ENCODE measurements at places on chromosomes 4 and X.

- peak; percentile 58 for DNase-seq
Observed at GRCh38 chr4:89836897-89837384, at the start of gene SNCA. Gene SNCA, minus strand, starts transcription at chr4:89837161. Its CDS starts 1,494 bp downstream, at chr4:89835667.

DNA sequence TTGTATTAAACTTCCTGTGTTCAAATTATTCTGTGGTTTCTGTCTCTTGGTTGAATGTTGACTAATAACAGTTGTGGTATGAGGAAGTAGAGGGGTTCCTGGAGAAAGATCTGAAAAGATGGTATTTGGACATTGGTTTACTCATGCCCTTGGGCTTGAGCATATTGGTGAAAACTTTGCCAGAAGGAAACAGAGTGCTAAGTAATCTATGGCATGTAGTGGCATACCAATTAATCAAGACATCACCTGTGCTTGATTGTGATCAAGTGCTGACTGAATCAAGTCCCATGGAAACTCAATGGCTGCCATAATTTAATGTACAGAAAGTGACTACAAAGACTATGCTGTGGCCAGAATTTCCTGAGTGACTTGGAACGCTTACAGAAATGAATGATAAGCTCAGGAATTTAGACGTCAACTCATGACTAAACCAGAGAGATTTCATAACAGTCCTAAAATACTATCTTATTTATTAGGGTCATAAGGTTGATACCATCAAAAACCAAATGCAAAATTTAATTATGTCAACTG lies 2062.9 kb downstream of the ARAP2 start:
- peak; percentile 92 for DNase-seq

DNA sequence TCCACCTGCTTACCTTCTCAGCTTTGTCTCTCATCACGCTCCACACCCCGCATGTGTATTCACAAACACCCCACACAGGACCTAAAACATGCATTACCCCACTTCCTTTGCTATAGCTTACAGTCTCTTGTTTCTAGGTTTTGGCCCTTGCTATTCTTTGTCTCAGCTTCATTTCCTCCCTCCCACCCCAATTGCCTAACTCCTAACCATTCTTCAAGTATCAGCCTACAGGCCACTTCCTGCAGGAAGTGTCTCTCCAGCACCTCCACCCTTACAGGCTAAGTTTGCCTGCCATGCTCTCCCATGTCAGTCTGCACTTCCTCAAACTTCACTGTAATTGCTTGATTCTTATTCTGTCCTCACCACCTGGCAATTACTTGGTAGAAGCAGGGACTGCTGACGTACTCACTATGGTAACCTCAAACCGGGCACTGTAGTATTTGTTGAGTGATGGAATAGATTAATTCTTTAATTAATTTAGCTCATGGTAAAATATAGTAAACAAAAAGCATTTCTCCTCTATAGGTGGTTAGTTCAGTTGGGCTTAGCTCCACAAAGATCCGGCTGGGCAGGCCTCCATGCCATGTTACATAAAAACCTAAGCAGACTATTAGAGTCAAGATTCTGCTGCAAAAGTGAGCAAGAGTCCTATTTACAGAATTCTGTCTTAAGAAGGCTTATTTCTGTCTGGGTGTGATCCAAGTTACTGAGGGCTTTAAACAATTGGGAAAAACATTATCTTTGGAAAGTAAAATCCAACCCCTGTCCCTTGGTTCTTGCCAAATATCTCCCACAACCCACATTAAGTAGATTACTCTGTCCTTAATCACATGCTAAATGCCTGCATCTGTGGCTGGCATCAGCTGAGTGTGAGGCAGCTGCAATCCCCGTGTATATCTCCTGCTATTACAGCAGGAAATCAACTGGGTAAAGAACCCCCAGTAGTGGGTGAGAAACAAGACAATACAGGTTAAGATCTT lies 124.7 kb upstream of the CPEB2 start:
- no peak for DNase-seq

DNA sequence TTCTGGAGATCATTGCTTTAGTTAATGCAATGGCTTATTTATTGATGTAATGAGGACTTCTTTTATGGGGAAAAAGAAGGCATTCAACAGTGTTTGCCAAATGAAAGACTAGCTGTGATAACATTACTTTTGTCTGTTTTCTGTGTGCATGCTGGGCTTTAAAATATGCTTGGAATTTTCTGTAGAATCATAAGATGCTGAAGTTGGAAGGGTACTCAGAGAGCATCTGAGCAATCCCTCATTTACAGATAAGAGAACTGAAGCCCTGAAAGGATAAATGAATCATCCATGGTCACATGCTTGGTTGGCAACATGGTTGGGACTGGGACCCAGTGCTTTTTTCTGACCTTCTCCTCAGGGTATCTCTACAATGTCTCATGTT lies 31.4 kb upstream of the PITX2 start:
- DNase-seq: peak; percentile 80

- no peak for DNase-seq
Observed at GRCh38 chr4:62023633-62024032, 823.5 kb downstream of the ADGRL3 start.

DNA sequence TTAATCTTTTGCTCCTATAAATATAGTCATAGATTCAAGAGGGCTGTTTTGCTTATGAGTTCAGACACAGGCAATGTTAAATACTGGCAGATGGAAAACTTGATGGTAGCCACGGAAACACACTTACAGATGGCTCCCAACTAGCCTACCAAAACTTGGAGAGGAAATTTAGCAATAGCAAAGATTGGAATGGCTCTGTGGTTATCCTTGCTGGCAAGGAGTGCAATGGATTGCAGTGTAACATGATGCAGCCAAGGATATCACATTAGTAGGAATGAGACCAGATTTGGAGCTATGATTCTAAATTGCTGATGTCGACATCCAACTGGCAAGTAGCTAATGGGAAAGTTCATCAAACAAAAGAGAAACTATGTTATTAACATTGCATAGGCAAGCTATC lies 791.0 kb upstream of the DIAPH2 start:
- DNase-seq: peak; percentile 1

DNA sequence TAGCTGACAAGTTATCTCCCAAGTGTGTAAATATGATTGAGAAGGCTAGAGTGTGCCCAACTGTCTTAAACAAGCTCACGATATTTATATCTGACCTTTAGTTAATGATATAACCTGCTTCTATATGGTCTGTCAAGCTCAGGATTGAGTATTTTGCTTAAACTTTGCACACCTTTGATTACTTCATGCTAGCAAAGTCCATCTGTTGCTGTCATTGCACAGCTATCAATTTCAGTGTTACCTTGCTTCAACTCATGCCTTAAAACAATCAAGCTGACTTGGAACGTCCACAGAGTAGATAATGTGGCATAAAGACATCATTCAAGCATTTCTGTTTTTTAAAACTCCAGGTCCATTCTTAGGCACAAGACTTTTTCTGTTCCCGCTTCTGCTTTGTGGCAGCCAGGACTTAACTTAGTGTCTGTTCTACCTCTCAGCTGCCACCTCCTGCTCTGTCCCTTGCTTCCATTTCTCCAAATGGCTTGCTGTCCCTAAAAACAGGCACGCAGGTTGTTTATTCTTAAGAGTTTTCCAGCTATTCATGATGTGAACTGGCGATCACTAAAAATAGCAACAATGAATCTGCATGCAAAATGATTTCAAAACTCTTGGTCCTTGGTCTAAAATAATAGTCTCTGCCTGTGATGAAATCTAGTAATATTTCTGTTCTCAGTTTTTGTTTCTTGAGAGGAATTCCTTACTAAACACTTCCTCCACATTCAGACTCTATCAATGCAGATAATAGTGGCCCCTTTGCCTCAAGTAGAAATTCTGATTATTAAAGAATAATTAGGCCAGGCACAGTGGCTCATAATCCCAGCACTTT lies 16.3 kb upstream of the NEIL3 start:
- no peak for DNase-seq

DNA sequence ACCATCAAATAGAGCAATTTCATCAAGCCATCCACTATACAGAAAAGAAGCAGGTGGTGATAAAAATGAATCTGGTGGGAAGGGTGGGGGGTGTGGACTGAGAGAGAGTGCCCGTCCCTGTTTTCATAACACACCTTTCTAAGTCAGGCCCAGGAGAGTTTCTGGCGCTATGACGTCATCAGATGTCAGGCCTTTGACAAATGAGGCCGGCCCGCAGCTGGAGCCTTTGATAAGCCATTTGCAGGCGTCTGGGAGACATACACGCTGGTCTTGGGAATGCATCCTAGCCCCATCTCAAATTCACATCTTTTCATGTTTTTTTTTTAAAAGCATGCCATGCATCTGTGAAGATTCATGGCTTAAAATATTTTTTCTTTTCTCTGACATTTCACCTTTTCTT lies 404.5 kb downstream of the BCOR start:
- DNase-seq: no peak

DNA sequence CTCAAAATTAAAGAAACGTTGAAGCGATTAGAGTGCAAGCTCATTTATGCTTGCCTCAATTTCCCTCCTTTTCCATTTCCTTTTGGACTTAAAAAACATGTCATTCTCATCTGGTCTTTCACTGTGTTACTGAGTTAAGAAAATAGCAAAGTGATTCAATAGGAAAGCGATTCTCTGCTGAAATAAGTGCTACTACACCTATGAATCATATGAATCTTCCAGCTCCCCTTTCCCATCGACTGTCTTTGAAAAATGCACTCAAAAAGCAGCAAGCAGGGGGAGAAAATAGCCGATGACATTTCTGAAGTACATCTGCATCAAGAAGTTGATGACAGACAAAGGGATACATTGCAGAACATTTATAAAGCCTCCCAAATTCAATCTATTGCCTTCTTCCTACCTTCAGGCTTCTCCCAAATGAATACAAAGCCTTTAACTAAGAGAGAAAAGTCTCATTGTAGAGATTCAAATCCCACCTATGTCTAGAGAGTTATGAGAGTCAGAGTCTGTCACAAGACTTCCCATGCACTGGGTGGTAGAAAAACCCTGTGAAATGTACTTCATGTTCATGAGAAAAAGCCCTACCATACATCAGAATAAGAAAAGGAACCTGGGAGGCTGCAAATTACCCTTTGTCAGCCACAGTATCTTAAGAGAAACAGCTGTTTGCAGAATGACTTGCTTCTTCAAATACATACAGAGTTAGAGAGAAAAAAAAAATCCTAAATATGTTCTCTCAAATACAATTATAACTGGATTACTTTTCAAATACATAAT lies 78.9 kb downstream of the MBNL3 start:
- no peak for DNase-seq

GRCh38 chr4:181688432-181688831 lies 554.8 kb upstream of the TENM3 start:
- peak; percentile 52 for DNase-seq

DNA sequence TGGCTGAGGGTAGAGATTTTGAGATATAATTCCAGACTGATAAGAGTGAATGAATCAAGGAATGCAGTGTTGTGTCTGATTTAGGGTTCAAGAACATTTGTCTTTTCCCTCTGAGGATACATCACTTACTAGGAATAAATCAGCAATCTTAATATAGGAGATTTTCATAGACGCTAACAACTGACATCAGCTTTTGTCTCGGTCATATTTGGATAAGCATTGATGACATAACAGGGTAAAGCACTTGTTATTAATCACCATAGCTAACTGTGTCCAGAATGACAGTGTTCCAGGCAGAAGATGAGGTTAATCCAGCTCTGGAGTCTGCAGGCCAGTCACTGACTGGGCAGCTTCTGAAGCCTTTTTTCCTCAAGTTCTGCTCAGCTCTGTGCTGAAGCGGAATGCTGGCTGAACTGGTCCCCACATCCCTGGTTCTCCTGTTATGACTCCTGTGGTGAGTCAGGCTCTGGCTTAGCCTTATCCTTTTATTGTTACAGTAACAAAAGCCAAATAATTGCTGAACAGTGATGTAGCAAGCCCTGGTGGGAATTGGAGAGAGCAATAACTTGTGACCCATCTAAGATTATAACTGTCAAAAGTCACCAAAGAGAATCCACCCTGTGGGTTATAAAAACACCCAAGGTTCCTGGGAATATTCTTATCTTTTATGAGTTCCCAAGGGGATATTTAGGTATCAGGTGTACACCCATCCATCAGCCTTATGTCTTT lies 41.8 kb downstream of the FNIP2 start:
- peak; percentile 96 for DNase-seq

DNA sequence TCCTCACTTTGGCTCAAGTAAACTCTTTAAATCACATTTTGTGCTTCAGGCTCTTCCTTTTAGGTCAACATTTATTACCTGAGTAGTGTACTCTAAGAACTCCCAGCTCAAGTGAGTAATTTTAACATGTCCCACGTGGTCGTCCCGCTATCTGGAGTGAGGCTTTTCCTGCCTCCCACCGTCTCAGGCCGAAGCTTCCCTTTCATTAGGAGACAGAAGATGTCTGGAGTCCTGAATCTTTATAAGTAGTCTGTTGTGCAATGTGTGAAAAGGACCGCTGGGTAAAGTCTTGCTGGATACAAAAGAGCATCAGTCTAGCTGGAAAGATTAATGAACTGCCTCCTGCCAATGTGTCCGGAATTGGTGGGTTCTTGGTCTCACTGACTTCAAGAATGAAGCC lies 117.7 kb upstream of the NEIL3 start:
- DNase-seq: no peak

- DNase-seq: no peak
Observed at GRCh38 chr4:47213106-47213505, 181.7 kb downstream of the GABRB1 start.

DNA sequence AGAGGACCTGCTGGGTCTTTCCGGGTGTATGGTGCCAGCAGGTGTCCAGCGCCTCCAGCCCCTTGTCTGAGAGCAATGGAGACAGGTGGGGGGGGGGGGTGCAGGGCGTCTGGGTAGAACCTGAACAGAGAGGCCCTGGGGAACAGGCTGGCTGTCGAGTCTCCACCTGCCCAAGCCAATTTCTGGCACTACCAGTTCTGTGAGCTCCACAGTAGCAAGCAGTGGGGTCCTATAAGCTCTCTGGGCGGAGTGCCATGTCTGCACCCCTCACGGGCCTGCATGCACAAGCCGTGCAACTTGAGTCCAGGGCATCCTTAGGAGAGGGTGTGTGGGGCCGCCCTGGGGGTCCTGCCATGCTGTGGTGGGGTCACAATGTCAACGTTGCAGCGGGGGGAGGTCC lies 10.1 kb upstream of the FGFR3 start:
- DNase-seq: no peak

- no peak for DNase-seq
Observed at GRCh38 chr4:113292371-113293042, 243.1 kb downstream of the ANK2 start.

GRCh38 chrX:10004832-10005475 lies 37.8 kb downstream of the CLDN34 start:
- DNase-seq: no peak

- DNase-seq: peak; percentile 49
Observed at GRCh38 chr4:104524591-104524990, 29.9 kb upstream of the CXXC4 start.

DNA sequence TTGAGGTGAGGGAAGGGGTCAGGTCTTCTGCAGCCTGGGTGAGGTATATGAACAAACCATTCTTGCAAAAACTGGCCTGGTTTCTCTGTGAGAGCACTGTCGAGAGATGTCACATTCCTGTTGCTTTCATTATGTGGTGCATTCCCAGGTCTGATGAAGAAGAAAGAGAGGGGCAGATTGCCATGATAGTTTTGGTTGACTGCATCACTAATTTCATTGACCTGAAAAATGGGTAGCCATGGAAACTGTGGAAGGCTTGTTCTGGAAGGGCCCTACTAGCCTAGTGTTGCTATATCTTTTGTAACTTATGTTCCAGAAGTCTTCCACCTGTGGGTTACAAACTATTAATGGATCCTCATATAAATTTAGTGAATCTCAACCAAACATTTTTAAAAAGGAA lies 32.9 kb upstream of the CYBB start:
- no peak for DNase-seq

GRCh38 chr4:147480891-147481576 lies at the start of gene EDNRA:
Gene EDNRA, plus strand, starts transcription at chr4:147481097. Its CDS starts 4,585 bp downstream, at chr4:147485682.
- peak; percentile 63 for DNase-seq
